ENCODE measurements at places on chromosomes 4 and X.

DNA sequence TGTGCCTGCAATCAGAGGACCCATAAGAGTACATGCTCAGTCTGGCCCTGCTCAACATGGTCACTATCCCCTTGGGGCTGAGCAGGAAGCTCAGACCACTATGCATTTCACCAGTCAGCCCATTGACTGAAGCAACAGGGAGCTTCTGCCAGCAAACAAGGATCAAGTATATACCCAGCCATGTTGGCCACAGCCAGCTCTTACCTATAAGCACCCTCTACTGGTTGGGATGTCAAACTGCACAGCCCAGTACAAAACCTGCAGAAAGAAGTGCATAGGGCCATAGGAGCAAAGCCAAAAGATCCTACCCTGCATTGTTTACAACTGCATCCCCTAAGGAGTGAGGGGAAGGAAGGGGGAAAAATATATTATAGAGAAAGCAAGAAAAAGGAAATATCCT is 214.4 kb upstream of the CPEB2 start:
- no peak for DNase-seq

GRCh38 chr4:38703635-38704034 is 39.6 kb downstream of the KLF3 start:
- no peak for DNase-seq

- no peak for DNase-seq
Measured at GRCh38 chr4:110139815-110140214, 58.6 kb downstream of the ELOVL6 start.

DNA sequence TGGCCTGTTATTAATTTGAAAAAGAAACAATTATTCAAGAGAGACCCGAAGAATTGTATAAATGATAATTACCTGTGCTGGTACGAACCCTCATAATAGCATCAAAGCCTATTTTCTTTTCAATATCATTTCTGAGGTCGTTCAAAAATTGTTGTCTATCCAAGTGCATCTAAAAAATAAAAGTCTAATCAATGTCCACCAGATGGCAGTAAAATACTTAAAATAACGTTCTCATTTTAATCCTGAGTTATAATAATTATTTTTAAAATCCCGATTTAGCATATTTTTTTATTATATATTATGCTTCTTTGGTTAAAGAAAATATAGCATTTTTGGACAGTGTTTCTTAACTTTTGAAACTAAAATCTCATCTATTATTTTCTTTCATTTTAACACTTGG is 55.7 kb downstream of the METTL14 start:
- DNase-seq: no peak
